ENCODE measurements at places on chromosomes 3 and 15.

DNA sequence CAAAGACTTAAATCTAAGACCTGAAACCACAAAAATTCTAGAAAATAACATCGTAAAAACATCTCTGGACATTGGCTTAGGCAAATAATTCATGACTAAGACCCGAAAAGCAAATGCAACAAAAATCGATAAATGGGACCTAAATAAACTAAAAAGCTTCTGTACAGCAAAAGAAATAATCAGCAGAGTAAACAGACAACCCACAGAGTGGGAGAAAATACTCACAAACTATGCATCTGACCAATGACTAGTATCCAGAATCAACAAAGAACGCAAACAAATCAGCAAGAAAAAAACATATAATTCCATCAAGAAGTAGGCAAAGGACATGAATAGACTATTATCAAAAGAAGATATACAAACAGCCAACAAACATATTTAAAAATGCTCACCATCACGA, 749.4 kb downstream of the PLOD2 start:
- peak; percentile 53 for DNase-seq

- DNase-seq = no peak
Measured at GRCh38 chr15:45151998-45152828, 22.4 kb downstream of the DUOX1 start.

- DNase-seq = no peak
Measured at GRCh38 chr3:52998771-52999513, 46.9 kb downstream of the SFMBT1 start.

GRCh38 chr3:50978991-50979667, 304.4 kb downstream of the DOCK3 start:
- DNase-seq = no peak

GRCh38 chr3:11059090-11059798, 66.7 kb downstream of the SLC6A1 start:
- DNase-seq = peak; percentile 50

DNA sequence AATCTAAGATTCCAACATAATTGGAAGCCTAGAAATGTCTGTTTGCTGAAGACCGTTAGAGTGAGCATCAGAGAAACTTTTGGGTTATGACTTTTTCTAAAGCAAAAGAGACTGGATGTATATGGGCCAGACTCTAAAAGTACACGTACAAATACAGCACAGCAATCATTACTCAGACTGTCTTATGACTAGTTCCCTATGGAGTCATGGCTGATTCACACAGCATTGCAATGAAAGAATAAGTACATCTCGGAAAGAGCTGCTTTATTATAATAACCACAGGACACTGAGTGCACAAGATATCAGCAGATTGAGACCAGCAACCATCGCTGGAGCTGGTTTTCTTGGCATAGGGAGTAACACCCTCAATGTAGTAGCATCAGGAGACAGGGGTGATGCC, 618.6 kb downstream of the NLGN1 start:
- DNase-seq = no peak

DNA sequence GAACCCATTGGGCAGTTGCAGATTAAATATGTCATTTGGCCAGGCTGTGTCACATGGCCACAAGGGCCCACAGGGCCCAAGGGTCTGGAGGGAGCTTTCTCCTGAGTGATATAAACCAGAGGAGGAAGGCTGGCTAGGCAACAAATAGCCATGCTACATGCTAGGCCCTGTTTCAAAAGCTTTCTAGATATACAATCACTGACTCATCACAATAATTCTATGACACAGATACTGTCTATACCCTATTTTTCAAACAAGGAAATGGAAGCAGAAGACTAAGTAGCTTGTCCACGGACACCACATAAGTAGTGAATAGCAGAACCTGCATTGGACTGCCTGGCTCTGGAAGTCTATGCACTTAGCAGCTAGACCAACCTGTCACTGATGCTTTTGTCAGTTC, 625.4 kb downstream of the NTRK3 start:
- DNase-seq = no peak

- DNase-seq = no peak
Measured at GRCh38 chr3:192273697-192274010, 453.7 kb downstream of the FGF12 start.

DNA sequence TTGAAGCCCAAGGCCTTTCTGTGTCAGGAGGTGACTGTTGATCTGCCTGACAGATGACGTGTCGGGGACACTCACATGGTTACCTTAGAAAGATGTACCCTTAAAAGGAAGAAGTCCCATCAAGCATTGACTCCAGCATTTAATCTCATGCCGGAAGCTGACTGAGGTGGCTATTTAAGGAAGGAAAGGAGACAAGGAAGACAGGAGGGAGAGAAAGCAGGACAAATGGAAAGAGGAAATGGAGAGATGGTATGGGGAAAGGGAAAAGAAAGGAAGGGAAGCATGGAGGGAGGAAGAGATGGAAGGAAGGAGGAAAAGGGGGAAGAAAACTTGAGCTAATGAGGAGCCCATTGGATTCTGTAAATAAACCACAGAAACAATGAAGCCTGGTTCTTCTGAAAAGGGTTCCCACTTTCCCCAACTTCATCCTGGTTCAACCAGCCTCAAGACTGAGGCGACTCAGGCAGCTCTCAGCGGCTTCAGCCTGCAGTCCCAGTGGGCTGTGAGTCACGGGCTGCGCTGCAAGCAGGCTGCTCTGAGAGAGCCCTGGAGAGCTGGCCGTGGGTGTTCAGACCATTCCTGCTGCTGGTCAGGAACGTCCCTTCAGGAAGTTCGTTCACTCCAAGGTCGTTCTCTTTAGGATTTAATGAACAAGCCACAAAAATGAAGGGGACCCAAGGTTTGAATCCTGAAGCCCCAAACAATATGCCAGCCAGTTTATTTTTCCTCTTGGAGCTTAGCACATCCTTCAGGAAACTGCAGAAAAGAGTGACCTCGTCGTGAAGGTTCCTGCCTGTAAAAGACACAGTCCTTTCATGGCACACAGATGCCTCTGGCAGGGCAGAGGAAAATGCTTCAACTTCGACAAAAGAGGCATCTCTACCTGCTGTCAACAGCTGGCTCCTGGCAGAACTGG, 69.6 kb upstream of the THBS1 start:
- DNase-seq = peak; percentile 56

GRCh38 chr3:136149667-136150066, 46.5 kb downstream of the MSL2 start:
- DNase-seq = no peak

- peak; percentile 58 for DNase-seq
Measured at GRCh38 chr3:118987477-118987876, 47.2 kb downstream of the IGSF11 start.

Measured in H4 (cell line).